Psoas muscle (tissue), 8 donors: ENCODE measurements at places on chromosomes 16 and 17. TPM values are rescaled to one million over a fixed set of nuclear protein-coding genes. Genes with fewer than 3 reads are reported as not detected.

PABPN1L gene
- not detected for total RNA-seq

ASGR1 gene
- 0.39 TPM for total RNA-seq

SLC13A2 gene
- not detected for total RNA-seq

TCAP gene
- 4,221 TPM for total RNA-seq

RABEP1 gene
- 77.4 TPM for total RNA-seq

KRT20 gene
- total RNA-seq, result not detected
